ENCODE measurements at places on chromosomes 1 and 21.

- DNase-seq: no peak
Measured at GRCh38 chr1:222104694-222105392, 363.0 kb upstream of the DUSP10 start.

- DNase-seq: no peak
Measured at GRCh38 chr21:44749116-44749758, 37.9 kb upstream of the TSPEAR start.

DNA sequence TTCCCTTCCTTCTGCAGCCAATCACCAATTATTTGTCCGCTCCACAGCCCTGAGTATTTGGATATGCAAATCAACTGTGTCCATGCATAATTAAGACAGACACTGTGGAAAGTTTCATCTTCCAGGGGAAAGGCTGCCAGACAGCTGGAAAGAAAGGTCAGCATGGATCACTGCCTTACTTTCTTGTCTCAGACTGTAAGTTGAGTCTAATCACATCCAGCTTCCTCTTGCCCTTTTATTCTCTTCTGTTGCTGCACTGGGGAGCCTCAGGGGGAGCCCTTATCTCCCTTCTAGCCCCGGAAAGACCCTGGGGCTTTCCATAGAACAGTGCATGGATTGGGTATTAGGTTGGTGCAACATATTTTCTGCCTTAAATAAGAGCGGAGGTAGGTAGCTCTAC lies 182.9 kb downstream of the OMA1 start:
- no peak for DNase-seq

GRCh38 chr1:5651964-5652821 lies 340.0 kb downstream of the NPHP4 start:
- DNase-seq: no peak

- DNase-seq: no peak
Measured at GRCh38 chr1:234504969-234505768, 26.2 kb upstream of the TARBP1 start.

DNA sequence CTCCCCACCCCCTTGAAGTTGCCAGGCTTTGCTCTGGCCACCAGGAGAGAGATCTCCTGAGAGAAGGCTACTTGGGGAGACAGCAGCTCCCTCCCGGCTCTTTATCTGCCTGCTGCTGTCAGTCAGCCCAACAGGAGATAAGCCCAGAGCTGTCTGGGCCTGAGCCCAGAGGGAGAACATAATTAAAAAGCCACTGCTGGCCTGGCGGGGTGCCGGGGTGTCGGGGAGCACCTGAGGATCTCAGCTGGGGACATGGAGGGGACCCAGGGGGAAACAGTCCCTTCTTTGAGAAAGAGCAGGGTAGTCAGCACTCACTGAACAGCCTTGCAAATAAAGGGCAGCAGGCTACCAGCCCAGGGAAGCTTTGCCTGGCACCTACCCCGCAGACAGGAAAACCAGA lies 17.9 kb downstream of the VWA5B1 start:
- DNase-seq: no peak

DNA sequence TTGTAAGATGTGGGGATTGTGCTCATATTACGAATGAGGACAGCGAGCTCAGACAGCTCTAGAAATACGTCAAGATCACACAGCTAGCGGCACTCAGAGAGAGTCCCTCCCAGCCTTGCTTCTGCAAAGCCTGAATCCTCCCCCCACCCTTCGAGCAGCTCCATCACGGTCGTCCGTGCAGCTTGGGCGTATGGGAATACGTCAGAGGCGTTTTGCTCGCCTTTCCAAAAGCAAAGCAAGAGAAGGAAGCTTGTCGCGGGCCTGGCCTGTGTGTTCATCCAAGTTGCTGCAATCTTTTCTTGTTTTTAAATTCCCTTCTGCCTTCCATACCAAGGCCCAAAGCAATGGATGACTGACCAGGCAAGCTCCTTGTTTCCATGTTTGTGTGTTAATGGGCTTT lies 125.5 kb upstream of the IRF2BP2 start:
- no peak for DNase-seq

DNA sequence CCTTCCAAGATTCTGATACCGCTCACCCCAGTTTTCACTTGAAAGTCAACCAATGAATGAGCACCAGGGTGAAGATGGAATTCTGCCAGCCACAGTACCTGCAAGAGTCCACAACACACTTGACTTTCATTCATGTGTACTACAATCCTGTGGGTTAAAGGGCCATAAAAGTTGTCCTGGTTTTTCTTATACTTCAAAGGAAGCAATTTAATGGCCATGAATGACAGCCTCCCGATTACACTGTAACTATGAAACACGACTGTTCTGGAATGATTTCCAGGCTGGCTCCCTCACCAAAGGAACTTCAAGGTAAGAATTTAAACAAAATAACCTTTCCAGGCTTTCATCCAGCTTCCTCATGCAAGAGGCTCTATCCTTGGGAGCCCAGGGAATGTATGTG lies 502.8 kb downstream of the SMYD3 start:
- no peak for DNase-seq

GRCh38 chr1:23441446-23442148 lies 17.0 kb upstream of the TCEA3 start:
- no peak for DNase-seq

DNA sequence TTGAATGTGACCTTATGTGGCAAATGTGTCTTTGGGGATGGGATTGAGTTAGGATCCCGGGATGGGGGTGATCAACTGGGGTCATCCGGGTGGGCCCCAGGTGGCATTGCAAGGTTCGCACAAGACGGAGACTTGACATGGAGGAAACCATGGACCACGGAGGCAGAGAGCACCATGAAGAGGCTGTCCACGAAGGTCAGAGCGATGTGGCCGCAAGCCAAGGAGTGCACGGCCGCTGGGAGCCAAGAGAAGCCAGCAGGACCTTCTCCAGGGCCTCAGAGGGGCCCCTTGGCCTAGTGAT lies 22.3 kb upstream of the COL18A1 start:
- no peak for DNase-seq

- no peak for DNase-seq
Measured at GRCh38 chr1:19802269-19802668, 2.6 kb upstream of the TMCO4 start.

DNA sequence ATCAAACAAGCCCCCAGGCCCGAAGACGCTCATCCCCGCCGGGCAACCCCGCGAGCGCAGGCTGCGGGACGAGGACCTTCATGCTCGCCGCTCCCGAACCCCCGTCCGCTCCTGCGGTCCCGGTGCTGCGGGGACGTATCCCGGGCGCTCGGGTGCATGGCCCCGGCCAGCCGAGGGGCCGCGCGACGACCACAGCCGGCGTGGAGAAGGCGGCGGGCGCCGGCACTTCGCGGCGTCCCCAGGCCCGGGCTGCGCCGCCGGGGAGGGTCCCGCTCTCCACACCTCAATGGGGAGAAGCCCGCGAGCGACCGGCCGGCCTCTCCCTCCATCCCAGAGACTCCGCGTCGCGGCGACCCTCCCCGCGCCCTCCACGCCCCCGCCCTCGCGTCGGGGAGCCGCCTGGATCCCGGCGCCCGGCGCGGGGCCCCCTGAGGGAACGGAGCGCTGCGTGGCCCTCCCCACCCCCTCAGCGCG lies 401 bp downstream of the ERRFI1 start:
- no peak for DNase-seq

DNA sequence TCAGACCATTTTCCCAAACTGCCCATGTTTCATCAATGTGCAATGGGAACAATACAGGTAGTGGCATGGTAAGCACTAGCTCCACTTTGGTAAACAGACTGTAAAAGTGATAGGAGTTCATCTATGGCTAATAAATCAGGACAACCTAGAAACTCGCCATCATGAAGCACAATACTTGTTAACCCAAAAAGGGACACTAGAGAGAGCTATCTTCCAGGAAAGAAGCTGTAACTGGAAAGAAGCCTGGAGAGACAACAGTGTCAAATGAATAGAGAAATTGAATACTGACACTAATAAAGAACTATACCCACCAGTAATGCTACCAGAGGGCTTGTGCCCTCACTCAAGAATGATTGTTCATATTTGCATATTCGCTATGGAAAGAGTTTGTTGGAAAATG lies 164.7 kb upstream of the RGS18 start:
- DNase-seq: no peak

DNA sequence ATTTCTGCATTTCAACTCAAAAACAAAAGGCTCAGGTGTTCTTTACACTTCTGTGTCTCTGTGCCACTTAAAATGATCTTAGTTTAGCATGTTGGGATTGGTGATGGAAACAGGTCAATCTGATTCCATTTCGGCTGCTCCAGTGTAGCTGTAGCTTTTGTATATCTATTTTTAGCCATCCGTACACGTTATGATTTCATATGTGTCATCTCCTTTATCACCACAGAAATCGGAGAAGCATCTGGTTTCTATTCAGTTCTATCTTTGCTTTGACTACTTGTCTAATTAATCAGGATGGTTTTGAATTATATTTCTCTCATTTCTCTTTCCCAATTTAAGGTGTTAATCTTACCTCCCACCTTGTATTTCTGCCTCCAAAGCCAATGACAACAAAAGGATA lies 41.1 kb downstream of the RGS21 start:
- DNase-seq: no peak

- no peak for DNase-seq
Measured at GRCh38 chr21:44359396-44359795, 6.0 kb downstream of the TRPM2 start.

- no peak for DNase-seq
Measured at GRCh38 chr1:228899421-228899956, 164.2 kb downstream of the RHOU start.

- no peak for DNase-seq
Measured at GRCh38 chr1:10975567-10976326, 36.7 kb upstream of the TARDBP start.

DNA sequence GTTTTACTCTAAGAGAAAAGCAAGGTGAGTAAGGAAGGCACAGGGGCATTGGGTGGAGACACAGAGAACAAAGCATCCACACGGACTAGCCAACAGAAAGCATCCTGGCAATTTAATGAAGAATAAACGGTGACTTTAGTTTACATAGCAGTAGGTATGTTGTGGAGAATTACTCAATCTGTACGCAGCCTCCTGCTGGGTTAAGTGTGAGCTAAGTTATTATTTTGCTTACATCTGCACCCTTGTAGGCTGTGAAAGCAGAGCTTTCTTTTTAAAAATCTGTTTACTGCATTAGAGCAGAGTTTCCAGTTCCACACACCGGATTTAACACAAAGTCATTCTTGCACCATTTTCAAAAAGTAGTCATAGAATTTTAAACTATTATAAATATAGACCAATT lies 144.5 kb downstream of the AKT3 start:
- no peak for DNase-seq

GRCh38 chr21:23639721-23640120 lies 1967.6 kb downstream of the MRPL39 start:
- DNase-seq: no peak

DNA sequence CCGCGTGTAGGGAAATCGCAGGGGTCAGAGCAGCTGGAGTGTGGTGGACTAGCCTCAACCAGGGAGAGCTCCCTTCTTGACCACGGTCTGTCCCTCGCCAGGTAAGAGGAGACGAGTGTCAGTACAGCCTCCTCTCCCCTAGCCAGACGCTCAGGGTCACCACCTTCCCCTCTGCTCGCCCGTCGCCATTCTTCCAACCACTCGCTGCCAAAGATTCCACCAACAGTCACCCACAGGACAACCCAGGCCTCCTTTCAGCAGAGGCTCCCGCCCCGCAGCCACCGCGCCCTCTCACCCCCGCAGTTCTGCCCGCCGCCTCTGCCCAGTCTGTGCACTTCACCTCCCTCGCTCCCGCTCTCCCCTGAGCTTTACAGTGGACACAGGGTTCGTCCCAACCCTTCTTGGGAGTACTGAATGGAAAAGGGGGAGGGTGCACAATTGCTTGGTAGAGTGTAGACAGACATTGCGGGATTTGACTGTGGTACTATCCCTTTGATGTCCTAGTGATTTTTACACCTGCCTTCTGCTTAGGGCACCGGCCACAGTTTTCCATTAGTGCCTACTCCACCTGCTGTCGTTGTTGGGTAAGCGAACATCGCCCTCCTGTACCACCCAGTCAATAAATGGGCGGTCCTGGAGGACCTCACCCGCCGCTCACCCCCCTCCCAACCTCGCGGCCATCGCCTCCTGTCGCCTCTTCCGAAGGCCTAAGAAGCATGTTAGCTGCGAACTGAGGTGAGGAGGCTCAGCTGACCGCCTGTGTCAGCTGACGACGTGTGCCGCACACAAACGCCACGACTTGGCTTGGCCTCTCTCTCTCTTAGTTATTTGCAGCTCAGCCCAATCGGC lies 9.2 kb upstream of the NBPF11 start:
- DNase-seq: no peak

DNA sequence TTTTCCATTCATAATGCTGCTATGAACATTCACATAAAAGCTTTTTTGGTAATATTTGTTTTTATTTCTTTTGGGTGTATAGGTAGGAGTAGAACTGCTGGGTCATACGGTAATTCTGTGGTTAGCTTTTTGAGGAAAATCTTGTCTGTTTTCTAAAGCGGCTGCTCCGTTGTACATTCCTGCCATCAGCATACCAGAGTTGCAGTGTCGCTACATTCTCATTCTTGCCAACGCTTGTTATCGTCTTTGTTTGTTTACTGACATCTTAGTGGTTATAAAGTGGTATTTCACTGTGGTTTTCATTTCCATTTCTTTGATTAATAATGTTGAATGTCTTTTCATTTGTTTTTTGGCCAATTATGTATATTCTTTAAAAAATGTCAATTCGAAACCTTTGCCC lies 469.8 kb upstream of the ZP4 start:
- no peak for DNase-seq

- DNase-seq: peak; percentile 26
Measured at GRCh38 chr1:93847811-93848288, 31.2 kb downstream of the DNTTIP2 start.

- no peak for DNase-seq
Measured at GRCh38 chr1:84691122-84691783, 992 bp upstream of the SSX2IP start.

GRCh38 chr1:9244501-9245229 lies 10.1 kb downstream of the H6PD start:
- no peak for DNase-seq

- no peak for DNase-seq
Measured at GRCh38 chr1:216914974-216915373, 191.7 kb upstream of the ESRRG start.

GRCh38 chr1:58833166-58833565 lies 49.3 kb upstream of the JUN start:
- DNase-seq: no peak

GRCh38 chr1:96370757-96371156 lies 350.8 kb upstream of the PTBP2 start:
- DNase-seq: no peak

DNA sequence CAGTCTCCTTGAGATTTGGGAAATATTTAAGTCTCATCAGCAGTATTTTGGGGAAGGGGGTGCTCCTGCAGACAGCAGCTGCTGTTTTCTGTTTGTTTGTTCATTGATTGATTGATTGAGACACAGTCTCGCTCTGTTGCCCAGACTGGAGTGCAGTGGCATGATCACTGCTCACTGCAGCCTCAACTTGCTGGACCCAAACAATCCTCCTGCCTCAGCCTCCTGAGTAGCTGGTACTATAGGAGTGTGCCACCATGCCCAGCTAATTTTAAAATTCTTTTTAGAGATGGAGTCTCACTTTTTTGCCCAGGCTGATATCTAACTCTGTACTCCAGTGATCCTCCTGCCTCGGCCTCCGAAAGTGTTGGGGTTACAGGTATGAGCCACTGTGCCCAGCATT lies 18.2 kb downstream of the UCK2 start:
- no peak for DNase-seq
